Head of caudate nucleus (tissue), 42 donors: ENCODE measurements at places on chromosomes 6 and 20.

GRCh38 chr6:20808924-20809323 lies 274.7 kb downstream of the CDKAL1 start:
- no peak for DNase-seq

DNA sequence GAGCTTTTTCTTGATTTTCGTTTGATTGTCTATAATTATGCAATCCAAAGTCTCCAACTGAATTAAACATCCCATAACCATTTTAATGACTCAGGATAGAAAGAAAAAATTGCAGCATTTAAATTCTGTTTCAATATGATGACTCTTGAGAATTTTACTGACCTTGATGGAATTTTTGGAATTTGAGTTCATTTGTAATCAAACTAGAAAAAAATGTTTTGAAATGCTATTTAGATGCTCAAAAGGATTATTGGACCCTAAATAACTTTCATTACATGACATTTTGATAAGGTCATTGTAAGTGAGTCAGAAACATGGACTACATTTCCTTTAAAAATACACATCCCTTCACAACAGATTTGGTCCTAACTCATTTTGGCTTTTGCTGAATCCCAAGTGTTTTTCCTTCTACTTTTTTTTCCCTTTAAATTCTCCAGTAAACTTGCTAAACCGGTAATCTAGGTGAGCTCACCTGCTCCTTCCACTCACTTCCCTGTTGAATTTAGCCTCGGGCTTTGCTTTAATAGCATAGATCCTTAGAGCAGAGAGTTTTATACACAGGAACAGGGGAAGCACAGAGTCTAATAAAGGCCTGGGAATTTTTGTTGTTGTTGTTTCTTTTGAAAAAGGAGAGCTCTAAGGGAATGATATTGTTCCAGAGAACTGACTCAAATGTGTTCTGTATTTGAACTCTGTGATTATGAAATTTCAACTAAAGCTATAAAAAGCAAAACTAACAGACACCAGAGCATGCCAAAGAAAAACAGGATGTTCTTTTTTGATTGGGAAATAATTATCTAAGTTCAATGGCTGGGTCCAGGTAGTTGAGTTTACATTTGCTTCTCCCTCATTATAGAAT lies 1088.2 kb upstream of the CITED2 start:
- no peak for DNase-seq

DNA sequence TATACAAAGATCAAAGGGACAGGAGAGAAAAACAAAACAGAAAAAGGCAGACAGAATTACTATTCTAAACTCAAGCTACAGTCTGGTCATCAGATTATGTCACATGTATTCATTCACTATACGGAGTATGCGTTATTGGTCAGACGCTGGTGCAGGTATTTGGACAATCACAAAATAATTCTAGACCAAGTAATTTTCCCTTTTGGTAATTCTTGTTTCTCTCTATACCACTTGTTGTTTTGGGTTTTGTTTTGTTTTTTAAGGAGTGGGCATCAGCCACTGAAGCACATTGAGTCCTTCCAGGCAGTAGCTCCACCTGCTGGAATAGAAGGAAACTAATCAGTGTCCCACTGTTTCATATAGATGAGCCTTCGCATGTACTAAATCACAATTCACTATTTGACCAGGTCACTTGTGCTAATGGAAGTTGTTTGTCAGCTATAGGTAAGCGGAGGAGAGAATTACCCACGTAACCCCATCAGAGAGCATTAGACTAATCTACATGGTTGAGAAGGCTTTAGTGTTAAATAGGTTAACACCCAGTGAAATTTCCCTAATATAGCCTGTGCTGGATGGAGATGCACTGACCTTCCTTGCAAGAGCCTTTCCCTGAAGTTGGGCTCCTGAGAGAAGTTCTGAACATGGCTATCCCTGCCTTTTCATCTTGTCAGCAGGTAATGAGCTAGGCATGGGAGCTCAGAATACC lies 77.9 kb downstream of the TNFAIP3 start:
- no peak for DNase-seq

- no peak for DNase-seq
These were observed 49.8 kb upstream of the ADTRP start for GRCh38 chr6:11828262-11828870.

GRCh38 chr6:104958178-104959025 lies 1.5 kb downstream of the LIN28B start:
- no peak for DNase-seq
